ENCODE measurements at places on chromosomes 12 and 14. TPM values are rescaled to one million over a fixed set of nuclear protein-coding genes. Genes with fewer than 3 reads are reported as not detected.
A peak's percentile ranks its signal among the peaks of the same experiment; 100 is the strongest.

GRCh38 chr12:124520907-124521306, 46.5 kb downstream of the NCOR2 start:
- H3K36me3 ChIP-seq: peaks cover 28% of the 10 kb centered on the region
- no peak overlapping the region for H3K4me3 ChIP-seq
- DNase-seq: no peak
- peaks cover 55% of the 10 kb centered on the region for H3K4me1 ChIP-seq
- no peaks in the 10 kb centered on the region for H3K27me3 ChIP-seq

GRCh38 chr14:22614240-22614799, 16.2 kb downstream of the ABHD4 start:
- no peaks in the 10 kb centered on the region for H3K27me3 ChIP-seq
- H3K27ac ChIP-seq: peak overlapping the region; percentile 63
- peaks cover 20% of the 10 kb centered on the region for H3K4me1 ChIP-seq
- no peak overlapping the region for H3K4me3 ChIP-seq

- no peaks in the 10 kb centered on the region for H3K4me1 ChIP-seq
- peak overlapping the region; percentile 64 for H3K4me3 ChIP-seq
- H3K36me3 ChIP-seq: no peaks in the 10 kb centered on the region
- H3K27ac ChIP-seq: no peak overlapping the region
These were observed 1.4 kb downstream of the COCH start for GRCh38 chr14:30875788-30876053.

GRCh38 chr12:108360487-108360886, 21.4 kb upstream of the CMKLR1 start:
- no peaks in the 10 kb centered on the region for H3K27me3 ChIP-seq
- H3K4me3 ChIP-seq: no peak overlapping the region
- peak; percentile 50 for DNase-seq
- no peaks in the 10 kb centered on the region for H3K4me1 ChIP-seq
- H3K36me3 ChIP-seq: no peaks in the 10 kb centered on the region
- no peak overlapping the region for H3K27ac ChIP-seq

DNA sequence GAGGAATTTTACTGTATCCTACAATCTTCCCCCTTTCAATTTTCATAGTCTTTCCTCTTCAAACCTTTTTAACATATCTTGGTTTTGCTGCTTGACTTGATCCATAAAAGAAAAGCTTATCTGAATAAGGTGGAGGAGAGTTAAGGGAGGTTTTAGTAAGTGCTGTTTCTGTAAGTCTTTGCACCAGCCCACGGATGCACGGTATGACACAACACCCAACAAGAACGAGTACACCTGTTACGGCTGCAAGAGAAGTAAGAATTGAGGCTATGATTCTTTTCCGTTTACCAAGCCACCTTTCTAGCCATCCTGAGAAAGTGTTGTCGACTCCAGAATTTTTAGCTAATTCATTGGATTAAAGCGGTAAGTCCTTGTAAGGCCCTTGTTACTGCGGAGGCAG, 26.1 kb upstream of the CPNE8 start:
- DNase-seq: no peak
- no peaks in the 10 kb centered on the region for H3K36me3 ChIP-seq
- H3K4me3 ChIP-seq: no peak overlapping the region
- no peak overlapping the region for H3K27ac ChIP-seq
- H3K27me3 ChIP-seq: no peaks in the 10 kb centered on the region

GRCh38 chr12:50196537-50196936, 29.4 kb upstream of the CERS5 start:
- no peak overlapping the region for H3K27ac ChIP-seq
- no peaks in the 10 kb centered on the region for H3K27me3 ChIP-seq
- peaks cover 53% of the 10 kb centered on the region for H3K36me3 ChIP-seq
- H3K4me3 ChIP-seq: no peak overlapping the region
- no peak for DNase-seq
- no peaks in the 10 kb centered on the region for H3K4me1 ChIP-seq

DNA sequence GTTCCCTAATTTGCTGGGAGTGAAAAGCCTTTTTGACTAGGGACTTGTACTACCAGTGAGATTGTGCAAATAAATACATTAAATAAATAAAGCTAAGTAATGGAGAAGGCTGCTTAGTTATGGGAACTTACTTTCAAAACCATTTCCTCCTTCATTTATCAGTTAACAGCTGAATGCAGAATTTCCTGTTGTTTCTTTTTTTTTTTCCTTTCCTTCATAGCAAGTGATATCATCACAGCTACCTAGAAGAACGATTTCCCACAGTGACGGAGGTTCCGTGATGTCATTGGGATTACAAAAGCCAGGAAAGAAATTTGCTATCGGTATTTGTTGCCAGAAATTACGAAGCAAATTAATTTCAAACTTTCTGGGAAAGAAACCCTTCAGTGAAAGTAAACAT, 42.1 kb upstream of the SOCS2 start:
- no peaks in the 10 kb centered on the region for H3K36me3 ChIP-seq
- H3K4me3 ChIP-seq: no peak overlapping the region
- peaks cover 10% of the 10 kb centered on the region for H3K4me1 ChIP-seq
- no peak for DNase-seq
- no peaks in the 10 kb centered on the region for H3K27me3 ChIP-seq

DNA sequence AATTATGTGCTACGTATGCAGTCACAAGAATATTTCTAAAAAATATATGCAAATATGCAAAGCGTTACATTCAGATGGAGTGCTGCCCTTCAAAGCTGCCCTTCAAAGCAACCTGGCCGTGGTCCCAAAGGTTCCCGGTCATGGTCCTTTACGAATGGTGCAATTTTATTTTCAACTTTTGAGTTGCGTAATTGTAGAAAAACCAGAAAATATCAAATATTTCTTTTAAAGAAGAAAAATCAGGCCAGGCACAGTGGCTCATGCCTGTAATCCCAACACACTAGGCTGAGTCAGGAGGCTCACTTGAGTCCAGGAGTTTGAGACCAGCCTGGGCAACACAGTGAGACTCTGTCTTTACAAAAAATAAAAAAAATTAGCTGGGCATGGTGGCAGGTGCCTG, 21.4 kb downstream of the CLSTN3 start:
- no peaks in the 10 kb centered on the region for H3K4me1 ChIP-seq
- no peak overlapping the region for H3K4me3 ChIP-seq
- peaks cover 60% of the 10 kb centered on the region for H3K36me3 ChIP-seq
- no peaks in the 10 kb centered on the region for H3K27me3 ChIP-seq
- DNase-seq: no peak

Gene REC8
- 6.1 TPM for total RNA-seq

Gene RPS6KL1
- total RNA-seq: 12.3 TPM

All from MCF 10A (cell line).